ENCODE measurements at places on chromosomes 7 and 10.

DNA sequence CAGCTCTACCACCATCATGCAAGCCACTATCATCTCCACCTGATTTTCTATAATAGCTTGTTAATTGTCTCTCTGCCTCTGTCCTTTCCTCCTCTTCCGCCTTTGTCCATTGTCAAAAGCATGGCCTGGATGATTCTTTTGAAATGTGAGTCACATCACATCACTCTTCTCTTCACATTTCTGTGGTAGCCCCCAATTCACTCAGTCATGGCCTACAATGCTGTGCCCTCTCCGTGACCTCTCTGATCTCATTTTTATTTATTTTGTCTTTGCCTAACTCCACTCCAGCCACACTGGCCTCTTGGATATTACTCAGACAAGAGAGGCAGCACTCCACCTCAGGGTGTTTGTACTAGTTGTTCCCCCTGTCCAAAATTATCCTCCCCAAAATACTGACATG is 4.9 kb upstream of the ABCB4 start:
- DNase-seq = no peak

DNA sequence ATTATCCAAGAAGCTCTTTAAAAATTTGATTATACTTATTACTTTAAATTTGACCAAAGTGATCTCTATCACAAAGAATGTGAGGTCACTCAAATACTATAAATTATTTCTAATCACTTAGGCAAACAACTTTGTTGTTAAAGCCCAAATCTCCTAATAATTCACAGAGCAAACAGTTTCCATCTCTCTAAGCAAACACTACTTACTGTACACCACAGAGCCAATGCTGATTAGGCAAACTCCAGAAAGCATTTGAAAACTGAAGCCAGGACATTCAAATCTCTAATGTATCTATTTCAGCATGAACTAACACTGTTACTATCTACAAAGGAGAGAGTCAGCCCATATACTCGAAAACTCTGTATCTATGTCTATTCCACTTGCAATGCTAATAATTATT is 107.1 kb downstream of the RNF32 start:
- no peak for DNase-seq

DNA sequence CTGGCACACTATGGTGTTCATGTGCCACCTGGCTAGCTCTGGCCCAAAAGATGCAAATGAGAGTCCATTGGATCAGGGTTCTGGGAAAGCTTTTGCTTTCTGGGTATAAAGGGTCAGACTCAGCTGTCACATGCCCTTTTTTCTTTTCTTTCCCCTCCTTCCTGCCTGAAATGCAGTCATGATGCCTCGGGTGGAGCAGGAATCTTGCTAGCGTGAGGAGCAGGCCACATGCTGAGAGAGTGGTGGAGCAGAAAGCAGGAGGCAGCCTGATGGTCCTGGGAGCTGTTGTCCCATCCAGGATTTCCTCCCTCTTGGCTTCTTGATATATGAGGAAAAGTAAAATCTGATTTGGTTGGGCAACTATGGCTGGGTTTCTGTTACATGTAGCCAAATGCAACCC is 2.7 kb upstream of the LHPP start:
- no peak for DNase-seq

- no peak for DNase-seq
These were observed 26.8 kb upstream of the TM9SF3 start for GRCh38 chr10:96613576-96613975.

DNA sequence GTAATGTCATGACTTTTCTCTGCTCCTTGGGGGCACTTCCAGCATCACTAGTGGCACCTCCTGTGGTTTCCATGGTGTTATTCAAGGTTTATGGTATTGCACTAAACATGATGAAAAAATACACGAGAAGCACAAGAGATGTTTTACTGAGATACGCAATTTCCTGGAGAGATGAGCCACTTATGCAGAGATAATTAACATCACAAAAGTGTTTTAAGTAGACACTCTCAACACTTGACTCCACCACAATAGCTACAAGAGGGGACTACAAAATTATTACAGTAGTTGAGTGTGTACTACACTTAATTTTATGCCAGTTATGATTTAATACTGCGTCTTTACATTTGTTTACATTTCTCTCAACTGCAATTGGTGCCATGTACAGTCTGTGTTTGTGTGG is 906.7 kb downstream of the DNAJB9 start:
- DNase-seq = no peak
